8988T (cell line): ENCODE measurements at places on chromosomes 11 and 22.

- DNase-seq: peak; percentile 46
Observed at GRCh38 chr22:31055635-31056159, 25.4 kb upstream of the SMTN start.

DNA sequence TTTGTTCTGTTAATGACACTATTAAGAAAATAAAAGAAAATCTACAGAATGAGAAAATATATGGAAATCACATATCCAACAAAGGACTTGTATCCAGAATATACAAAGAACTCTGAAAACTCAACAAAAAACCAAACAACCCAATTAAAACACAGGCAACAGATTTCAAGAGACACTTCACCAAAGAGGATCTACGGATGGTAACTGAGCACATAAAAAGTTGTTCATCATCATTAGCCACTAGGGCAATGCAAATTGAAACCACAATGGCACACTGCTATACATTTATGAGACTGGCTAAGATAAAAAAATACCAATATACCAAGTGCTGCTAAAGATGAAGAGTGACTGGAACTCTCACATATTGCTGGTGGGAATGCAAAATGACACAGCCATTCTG is 34.5 kb upstream of the SLC25A1 start:
- DNase-seq: no peak

DNA sequence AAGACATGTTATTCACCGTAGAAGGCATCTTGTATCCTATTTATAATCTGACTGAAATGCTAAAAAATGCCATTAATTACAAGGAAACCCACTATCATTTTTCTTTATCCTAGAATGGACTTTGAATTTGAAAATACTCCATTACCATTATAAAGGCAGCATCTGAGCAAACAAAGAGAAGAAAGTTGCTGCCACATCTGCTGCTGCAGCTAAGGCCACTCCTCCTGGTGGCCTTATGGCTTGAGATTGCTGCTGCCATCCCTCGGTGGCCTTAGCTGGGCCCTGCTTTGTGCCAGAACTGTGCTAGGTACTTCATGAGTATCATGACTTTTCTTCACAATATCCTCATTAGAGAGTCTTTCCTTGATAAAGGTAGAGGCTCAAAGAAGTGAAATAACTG is 1210.1 kb upstream of the TENM4 start:
- no peak for DNase-seq

GRCh38 chr11:68343761-68344256 is 31.4 kb downstream of the LRP5 start:
- no peak for DNase-seq

DNA sequence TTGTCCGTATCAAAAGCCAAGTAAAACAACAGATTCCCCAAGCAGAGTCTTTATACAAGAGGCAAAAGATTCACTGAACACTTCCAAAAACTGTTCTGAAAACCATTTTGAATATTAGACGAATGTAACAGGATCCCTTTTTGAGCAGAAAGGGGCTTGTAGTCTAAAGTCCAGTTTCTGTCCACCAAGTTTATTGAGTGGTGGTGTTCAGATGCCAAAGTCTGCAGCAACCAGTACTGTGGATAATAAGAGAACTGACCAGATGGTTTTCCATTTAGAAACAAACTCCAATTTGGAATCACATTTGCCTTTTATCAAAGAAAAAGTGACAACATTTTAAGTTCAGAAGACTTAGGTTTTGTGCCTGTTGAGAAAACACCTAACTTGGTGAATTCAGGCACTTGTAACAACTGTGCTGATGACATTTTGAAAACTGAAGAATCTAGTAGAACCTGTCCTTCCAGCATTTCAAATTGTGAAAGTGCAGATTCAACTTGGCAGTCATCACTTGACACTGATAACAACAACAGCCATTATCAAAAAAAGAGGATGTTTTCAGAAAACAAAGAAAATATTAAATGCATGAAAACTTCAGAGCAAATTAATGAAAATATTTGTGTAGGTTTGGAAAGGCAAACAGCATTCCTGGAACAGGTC is 217.1 kb downstream of the CSNK2A3 start:
- DNase-seq: no peak

GRCh38 chr22:42959576-42960509 is 55.1 kb downstream of the PACSIN2 start:
- DNase-seq: no peak

- no peak for DNase-seq
Observed at GRCh38 chr11:128506999-128507611, 80.3 kb downstream of the ETS1 start.

DNA sequence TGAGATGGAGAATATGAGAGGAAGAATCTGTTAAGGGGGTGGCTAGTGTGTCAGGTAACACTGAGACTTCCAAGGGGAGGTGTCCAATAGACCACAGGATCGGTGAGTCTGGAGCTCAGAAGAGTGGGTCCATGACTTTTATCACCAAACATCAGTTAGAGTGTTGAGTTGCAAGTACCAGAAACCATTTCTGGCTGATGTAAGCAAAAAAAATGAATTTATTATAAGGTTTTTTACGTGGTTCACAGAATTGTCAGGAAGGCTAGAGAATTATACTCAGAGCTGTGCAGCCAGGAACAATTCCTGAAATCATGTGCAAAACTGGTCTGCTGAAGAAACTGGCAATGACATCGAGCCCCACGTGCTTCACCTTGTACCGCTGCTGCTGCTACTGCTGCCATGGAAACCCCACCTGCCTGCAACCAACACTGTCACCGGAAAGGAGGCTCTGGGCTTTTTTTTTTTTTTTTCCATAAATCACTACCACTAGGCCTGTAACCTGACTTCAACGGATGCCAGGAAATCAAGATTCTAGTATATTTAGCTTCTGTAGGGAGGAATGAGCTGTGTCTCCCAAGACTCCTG is 16.6 kb upstream of the STK33 start:
- no peak for DNase-seq
